ENCODE measurements at places on chromosomes 1 and 21.

GRCh38 chr1:199684686-199685273 is 342.7 kb upstream of the NR5A2 start:
- DNase-seq, result peak; percentile 86

DNA sequence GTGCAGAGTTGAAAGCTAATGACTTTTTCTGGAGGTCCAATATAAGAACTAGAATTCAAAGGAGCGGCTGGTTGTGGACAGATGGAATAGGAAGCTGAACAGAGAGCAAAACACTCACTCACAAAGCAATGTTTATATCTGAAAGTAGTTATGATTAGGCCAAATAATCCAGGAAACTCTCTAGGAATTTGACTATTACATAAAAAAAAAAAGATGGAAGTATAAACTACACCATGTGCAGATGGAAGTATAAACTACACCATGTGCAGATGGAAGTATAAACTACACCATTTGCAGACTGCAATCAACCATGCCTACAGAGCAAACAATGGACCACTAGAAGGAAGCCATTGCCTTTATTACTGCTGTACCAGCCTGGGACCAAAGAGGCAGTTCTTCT is 771.1 kb downstream of the BRINP3 start:
- no peak for DNase-seq

- no peak for DNase-seq
These were observed 66.0 kb upstream of the CR1L start for GRCh38 chr1:207578796-207579435.

DNA sequence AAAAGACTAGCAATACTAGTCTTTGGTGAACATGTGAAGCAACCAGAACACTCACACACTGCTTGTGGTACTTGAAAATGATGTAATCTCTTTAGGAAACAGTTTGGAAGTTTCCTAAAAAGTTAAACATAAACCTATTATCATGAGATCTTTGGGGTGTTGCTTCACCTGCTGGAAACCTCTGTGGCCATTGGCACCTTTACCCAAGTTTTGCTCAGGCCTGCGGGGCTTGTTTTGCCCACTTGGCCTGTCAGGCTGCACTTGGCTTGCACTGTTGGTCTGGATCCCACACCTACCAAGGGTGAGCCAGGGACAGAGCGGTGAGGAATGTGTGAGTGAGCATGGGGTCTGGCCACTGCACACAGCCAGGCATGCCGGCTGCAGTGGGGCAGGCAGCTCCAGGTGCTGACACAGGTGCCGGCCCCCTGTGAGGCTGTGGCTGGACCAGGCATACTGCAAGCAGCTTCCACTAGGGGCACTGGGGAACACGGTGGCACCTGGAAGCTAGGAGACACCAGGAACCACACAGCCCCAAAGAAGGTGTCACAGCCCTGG is 14.4 kb upstream of the FNBP1L start:
- no peak for DNase-seq

DNA sequence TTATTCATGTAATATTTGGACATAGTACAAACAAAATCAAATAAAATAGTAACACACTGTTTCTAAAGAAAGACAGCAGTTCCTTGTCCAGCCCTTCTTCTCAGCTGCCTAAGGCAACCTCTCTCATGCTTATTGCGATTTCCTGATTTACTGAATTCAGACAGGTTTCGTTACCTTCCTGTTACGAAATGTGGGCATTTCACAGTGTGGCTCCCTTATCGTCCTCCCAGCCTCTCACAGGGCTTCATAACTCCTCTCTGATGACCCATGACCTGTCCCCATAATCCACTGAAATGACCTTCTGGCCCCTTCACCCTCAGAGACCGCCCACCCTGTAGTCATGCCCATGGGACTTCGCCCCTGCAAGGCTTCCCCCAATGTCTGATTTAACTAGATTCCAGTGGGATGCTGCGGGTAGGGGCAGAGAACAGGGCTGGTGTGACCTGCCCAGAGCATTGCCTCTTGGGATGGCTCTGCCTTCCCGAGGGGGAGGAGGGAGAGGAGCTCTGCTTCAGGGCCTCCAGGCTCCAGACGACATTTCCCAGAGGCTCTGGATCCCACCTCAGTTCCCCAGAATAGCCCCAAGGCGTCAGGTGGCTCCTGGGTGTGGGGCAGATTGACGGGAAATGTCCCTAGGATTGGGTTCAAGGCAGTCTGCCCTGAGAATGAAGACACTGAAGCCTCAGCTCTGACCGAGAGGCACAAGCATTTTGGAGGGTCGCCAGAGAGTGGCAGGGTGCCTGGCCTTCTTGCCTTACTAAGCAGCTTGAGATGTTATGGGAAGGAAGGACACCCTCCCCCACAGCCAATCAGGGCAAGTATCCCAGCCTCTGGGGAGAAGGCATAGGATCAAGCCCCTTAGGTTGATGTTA is 20.6 kb downstream of the PADI2 start:
- no peak for DNase-seq

GRCh38 chr1:50112193-50112592 is 3.5 kb downstream of the ELAVL4 start:
- DNase-seq, result no peak

GRCh38 chr1:90730243-90731022 is 13.3 kb upstream of the BARHL2 start:
- DNase-seq, result peak; percentile 32

DNA sequence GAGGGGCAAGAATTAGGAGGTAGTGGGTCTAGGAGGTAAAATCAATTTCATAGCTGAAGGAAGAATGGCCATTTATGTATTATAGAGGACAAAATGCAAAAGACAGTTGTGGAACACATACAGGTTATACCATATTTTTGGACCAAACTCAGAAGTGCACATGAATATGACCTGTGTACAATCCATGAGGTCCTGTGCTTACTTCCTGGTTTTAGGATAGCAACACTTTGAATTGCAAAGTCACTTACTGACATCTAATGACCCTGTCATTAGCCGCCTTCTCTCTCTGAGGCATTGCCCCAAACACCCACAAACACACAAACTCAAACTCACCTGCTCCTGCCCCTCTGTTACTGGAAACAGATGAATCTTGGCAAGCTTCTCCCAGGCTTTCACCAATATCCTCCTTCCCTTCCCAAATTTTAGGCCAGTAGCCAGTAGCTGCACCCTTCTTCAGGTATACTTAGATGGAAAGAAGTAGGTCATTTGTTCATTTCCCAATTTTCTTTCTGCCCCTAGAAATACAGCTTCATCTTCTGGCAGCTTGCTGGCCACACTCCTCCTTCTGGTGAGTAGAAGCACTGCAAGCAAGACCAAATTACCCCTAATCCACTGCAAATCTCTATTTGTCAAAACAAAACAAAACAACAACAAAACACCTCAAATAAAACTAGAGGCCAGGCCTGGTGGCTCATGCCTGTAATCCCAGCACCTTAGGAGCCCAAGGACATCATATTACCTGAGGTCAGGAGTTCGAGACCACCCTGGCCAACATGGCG is 13.7 kb upstream of the RPL5 start:
- DNase-seq, result peak; percentile 4

GRCh38 chr1:199273837-199274379 is 635.1 kb downstream of the PTPRC start:
- peak; percentile 76 for DNase-seq

DNA sequence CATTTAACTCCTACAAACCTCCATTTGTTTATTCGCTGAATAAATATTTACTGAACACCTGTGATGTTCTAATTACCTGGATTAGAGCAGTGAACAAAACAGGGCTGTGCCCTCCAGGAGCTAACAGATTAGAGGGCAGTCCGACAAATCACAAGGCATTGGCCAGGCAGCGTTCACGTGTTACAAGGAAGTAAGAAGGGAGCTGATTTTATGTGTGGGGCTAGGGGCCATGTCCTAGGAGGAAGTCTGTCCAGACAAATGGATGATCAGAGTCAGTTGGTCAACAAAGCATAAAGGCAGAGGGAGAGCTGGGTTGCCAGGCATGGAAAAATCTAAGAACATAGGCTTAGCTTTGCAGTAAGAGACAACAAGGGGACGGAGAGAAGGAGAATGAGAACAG is 57.3 kb upstream of the BACE2 start:
- DNase-seq, result no peak

- no peak for DNase-seq
These were observed 27.4 kb downstream of the TMED5 start for GRCh38 chr1:93152835-93153234.

GRCh38 chr1:33661811-33662454 is 189.5 kb downstream of the ZSCAN20 start:
- peak; percentile 62 for DNase-seq

DNA sequence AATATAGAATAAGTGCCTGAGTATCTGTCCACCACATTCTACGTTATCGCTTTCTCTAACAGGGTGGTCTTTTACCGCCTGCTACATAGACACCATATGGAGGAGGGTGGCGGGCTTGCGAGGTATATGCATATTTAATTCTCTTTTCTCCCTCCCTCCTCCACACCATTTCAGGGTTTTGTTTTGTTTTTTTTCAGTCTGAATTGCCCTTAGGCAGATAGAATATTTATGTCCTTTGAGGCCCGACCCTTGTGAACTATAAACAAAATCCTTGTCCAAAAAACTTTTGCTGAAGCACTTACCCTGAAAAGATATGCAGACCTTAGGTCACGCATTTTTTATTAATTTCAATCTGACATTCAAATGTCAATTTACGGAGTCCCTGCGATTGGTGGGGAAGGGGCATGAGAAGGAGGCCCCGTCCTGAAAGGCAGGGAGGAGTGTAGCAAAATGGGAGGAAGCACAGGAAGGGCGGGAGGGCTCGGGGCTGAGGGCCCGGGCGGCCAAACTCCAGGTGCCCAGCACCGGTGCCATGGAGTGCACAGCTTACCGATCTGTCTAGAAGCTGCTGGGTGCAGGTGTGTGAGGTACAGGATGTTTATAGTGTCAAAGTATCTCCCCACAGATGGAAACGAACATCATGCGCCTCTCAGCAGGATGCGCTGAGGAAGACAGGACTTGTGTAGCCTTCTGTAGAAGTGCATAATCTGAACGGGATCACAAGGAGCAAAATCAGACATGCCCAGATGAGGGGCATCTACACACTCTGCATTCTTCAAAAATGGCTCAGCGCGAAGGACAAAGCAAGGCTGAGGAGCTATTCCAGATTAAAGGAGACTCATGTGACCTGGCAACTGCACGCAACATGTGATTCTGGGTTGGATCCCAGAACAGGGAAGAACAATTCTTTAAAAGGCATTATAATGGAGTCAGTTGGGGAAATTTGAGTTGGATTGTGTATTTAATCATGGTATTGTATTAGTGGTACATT is 68.8 kb upstream of the LYST start:
- no peak for DNase-seq

GRCh38 chr1:27572679-27573426 is 31.1 kb downstream of the AHDC1 start:
- no peak for DNase-seq

- DNase-seq, result no peak
These were observed 3.6 kb upstream of the NAV1 start for GRCh38 chr1:201535046-201535918.

- no peak for DNase-seq
These were observed 101.9 kb downstream of the FNBP1L start for GRCh38 chr1:93549811-93550210.

DNA sequence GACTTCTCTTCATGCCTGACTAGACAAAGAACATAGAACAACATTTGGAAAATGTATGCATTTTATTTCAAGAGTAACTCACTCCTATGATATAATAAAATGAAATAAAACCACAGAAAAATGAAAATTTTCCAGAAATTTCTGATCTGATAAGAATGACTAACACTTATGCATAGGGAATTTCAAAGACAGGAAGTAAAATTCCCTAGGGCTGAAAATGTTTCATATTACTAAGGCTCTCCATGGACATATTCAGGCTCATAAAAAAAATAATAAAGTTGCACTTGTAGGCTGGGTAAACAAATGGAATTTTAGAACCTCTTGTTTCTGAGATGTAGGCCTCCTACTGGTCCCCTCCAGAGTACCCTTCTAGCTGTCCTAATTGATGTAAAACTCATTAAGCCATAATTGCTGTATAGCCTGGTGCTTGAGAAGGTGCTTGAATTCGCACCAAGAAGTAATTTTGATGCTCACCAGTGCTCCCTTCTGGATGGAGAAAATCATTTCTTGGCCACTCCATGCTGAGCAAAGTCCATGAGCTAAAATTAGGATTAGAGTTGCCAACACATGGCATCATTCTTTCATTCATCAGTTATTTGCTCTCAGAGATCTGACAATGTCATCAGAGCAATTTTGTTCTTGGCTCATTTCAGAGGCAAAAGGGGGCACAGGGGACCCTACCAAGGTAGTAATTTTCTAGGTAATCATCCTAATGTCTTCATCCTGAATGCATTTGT is 641.0 kb upstream of the CAMK1G start:
- peak; percentile 71 for DNase-seq

DNA sequence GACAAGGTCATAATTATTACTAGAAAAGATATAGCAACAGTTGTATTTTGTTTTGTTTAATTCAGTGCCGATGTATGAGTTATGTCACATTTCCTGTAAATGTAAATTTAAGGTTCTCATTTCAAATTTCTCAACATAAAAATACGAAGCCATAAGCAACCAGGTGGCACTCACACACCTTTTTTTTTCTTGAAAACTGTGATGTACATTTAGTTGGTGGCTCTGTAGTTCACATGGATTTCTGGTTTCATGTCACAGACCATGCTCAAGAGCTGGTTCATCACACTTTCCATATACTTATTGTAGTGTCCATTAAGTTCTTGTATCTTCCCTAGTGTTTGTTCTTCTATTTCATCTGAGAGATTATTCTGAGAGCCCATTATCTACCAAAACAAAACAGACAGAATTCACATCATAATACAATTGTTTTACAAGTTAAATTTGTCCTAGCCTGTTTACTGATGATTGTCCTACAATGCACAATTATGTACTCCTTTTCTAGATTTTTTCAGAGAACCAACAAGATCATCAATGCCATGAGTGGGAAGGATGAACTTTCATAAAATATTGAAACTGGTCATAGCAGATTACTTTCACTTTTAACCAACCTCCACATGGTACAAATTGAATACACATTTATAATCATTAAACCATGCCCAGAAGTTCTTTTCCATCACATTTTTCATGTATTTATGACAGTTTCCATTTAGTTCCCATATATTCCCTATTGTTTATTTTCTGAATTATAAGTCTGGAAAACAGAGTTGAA is 17.1 kb downstream of the ATP6V1G3 start:
- no peak for DNase-seq

DNA sequence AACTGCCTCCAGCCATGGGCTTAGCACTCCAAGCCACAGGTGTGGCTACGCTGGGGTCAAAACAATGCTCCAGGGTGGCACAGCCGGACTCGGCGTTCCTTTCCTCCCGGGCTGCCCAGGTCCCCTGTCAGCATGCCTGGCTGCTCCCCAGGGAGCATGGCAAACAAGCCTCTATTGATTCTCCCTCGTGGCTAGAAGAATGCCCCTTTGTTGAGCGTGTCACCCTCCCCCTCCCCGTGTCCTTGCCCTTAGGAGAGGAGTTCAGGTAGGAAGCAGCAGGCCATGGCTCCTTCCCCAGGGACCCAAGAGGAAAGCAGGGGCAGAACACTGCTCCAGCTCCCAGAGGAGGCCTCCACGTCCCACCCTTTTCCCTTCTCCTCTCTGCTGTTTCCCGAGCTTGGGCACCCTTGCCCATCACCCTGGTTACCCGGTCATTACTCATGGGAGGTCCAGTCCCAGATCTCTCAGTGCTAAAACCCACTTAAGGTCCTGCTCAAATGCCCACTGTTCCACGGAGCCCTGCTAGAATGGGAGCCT is 57.4 kb upstream of the CITED4 start:
- no peak for DNase-seq

Measured in NCI-H1105 treated with DMSO at 0.1 percent for 48 hours (cell line).